PC-9 (cell line): ENCODE measurements at places on chromosomes 5 and 9.
A peak's percentile ranks its signal among the peaks of the same experiment; 100 is the strongest.

DNA sequence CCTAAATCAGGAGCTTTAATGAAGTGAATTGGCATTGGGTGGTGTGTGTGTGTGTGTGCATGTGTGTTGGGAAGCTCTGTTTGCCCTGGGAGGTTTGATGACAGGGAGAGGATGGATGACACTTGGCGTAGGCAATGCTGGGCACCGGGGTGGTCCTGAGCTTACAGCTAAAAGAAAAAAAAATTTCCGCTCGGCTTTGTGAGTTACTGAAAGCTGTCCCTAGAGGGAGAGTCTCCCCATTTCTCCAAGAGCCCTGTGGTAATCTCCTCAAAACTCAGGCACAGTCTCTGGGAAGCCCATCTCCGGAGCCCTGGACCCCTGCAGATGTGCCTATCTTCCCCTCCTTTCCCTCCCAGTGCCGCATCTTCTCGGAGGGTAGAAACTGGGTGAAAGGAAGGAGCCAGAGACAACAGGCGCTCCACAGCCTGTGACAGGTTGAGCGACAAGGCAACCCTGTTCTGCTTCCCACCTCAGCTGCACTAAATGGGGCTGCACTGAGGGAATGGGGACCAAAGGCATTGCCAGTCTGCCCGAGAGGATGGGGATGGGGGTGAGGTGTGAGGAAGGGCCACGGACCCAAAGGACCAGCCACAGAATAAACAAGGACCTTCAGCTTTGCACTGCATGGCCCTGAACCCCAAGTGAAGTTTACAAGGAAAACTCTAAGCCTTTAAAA is 35.8 kb upstream of the TIFAB start:
- H3K4me3 ChIP-seq: 0 out of 2 replicates have a peak overlapping the region, but pooled peaks have one; percentile 40
- no peak overlapping the region for H3K27ac ChIP-seq
- H3K27me3 ChIP-seq: peaks cover 44% of the 10 kb centered on the region
- DNase-seq: no peak

DNA sequence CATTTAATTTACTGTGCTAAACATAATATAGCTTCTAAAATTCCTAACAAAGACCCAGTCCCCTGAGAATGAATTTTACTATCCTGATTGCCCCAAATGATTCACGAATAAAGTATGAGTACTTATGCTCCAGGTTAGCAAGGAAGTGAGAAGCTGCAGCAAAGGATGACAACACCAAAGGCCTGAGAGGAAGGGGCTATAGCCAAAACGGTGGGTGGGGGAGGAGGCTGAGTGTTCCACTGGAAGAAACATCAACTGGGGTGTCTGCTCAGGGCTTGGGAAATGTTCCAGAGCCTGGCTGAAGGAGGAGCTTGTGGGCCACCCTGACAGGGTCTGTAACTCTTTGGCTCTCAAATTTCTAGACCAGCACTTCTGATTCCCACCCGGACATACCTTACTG is 157.3 kb downstream of the ADAMTS12 start:
- H3K27ac ChIP-seq: no peak overlapping the region
- H3K4me3 ChIP-seq: no peak overlapping the region
- H3K36me3 ChIP-seq: peaks cover 5% of the 10 kb centered on the region; the same call in 1 of the 2 replicates
- no peaks in the 10 kb centered on the region for H3K27me3 ChIP-seq
- DNase-seq: no peak
- no peaks in the 10 kb centered on the region for H3K4me1 ChIP-seq

DNA sequence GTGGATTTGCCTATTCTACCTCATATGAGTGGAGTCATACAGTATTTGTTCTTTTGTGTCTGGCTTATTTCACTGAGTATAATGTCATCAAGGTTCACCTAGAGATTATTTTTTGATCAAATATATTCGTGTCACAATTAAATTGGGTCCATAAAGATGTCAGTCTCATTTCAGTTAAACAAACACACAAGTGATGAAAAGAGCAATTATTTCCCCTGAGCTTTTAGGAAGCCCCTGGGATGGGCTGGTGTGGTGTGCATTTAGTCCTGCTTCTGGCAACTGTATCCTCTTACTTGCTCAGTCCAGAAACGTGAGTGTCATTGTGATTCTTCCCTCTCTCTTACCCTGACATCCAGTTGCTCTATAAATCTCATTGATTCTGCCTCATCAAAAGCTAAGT is 52.8 kb upstream of the CARTPT start:
- H3K27ac ChIP-seq: no peak overlapping the region
- no peaks in the 10 kb centered on the region for H3K27me3 ChIP-seq
- no peak for DNase-seq
- no peaks in the 10 kb centered on the region for H3K36me3 ChIP-seq
- no peak overlapping the region for H3K4me3 ChIP-seq

DNA sequence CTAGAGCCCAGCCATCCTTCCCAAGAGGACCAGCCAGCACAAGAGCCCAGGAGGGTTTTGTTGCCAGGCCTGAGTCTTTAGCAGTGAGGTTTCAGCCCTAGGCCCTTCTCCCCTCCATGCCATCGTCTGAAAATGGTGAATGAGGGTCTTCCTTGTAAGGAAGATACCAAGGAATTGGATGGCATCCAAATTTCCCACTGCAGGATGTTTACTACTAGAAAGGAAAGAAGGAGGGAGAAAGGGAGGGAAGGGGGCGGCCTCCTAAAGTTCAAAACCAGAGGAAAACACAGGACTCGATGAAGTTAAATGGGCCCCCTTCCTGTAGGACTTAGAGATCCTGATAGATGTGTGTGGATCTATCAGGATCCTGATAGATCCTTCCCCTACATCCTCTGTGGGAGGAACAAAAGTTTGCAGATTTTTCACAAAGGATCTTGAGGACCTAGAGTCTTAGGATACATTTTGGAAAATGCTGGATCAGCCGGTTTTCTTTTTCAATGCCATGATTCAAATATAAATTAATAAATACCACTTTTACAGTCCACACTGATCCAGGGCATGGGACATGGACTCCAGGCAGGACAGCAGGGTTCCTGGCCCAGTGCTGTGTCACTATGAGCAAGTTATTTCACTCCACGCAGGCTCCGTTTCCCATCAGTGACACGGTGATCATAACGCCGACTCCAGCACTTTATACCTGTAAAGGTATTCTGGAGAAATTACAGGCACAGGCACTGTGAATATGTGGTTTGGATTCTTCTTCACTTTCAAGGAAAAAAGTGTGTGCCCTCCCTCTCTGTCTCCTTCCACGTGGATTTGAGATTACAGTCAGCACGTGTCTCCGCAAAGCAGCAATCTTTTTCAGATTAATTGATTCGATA is 40.9 kb downstream of the C5orf15 start:
- H3K4me3 ChIP-seq: no peak overlapping the region
- no peak for DNase-seq
- H3K27ac ChIP-seq: peak overlapping the region; percentile 9; the same call in 1 of the 2 replicates
- H3K4me1 ChIP-seq: peaks cover 44% of the 10 kb centered on the region

DNA sequence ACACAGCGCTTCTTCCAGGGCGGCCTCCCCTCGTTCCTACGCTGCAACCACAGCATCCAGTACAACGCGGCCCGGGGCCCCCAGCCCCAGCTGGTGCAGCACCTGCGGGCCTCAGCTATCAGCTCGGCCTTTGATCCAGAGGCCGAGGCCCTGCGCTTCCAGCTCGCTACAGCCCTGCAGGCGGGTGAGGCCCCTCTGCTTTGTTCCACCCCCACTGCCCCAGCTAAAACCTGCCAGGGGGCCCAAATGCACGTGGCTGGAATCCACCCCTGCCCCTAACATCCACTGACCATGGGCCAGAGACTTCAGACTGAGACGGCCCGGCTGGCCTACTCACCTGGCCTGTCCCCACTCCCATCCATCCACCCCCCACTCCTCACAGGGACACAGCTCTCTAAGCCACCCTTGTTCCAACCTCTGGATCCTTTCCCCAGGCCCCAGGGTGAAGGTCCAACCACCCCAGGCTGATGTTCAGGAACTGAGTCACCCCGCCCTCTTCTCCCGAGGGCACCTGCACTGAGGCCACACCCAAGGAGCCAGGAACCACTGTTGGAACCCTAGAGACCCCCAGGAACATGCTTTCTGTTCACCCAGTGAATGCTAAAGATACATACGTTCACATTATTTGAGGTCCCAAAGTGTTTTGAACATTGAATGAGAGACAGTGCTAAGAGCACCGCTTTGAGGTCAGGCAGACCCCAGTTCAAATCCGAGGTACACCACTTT is 18.9 kb upstream of the ASS1 start:
- no peaks in the 10 kb centered on the region for H3K36me3 ChIP-seq
- DNase-seq: no peak
- no peaks in the 10 kb centered on the region for H3K27me3 ChIP-seq
- H3K4me3 ChIP-seq: no peak overlapping the region

DNA sequence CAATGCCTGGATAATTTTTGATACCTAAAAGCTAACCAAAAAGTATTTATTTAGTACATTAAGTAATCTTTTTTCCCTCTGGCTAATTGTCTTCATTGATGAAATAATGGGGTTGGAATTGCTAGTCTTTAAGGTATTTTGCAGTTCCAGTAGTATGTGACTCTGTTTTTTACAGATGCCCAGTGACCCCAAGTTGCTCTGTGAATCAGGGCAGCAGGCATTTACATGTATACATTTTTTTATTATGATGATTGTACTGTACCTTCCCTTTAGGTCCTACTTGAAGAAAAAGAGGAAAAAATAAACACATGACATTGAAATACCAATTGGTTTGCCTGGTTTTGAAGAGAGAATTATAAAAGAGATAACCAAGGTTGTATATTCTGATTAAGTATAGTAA is 385.5 kb downstream of the ADGRV1 start:
- H3K36me3 ChIP-seq: no peaks in the 10 kb centered on the region
- DNase-seq: no peak
- no peak overlapping the region for H3K4me3 ChIP-seq
- H3K4me1 ChIP-seq: no peaks in the 10 kb centered on the region

- H3K36me3 ChIP-seq: no peaks in the 10 kb centered on the region
- no peaks in the 10 kb centered on the region for H3K27me3 ChIP-seq
- H3K4me1 ChIP-seq: no peaks in the 10 kb centered on the region
- no peak for DNase-seq
Measured at GRCh38 chr5:99068944-99069650, 140.3 kb upstream of the CHD1 start.

DNA sequence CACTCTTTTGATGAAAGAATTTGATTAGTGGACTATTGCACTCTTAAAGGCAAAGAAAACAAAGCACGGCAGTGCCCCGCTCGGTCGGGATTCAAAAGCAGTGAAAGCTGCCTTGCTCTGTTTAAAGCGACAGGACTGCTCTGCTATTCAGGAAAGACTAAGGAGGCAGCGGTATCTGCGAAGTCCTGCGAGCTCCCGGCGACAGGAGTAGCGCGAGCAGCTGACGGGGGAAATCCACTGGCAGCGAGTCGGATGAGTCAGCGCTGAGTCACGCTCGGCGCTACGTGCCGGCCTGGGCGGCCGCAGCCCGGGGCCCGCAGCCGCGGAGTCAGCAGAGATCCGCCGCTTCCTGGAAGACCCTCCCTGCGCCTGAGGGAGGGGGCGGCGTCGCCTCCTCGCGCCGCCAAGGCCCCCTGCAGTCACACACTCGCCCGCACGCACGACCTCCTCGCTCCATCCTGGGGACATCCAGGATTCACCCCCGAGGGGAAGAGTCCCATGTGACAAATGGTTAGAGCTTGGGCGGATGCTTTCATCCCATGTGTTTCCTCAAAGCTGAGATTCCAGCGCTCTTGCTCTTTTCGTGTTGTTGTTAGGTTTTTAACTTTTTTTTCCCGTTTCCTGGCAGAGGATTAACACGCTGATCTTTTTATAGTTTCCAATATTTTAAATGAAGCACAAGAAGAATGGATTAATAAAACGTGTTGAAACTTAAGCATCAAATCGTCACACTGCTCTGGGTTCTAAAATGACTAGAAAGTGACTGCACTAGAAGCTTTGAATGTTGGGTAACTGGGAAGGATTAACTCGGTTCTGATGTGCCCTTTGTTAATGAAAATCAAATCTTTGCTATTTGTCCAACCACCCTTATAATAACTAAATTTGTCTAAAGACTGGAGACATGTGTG is 102.5 kb downstream of the ARRDC3 start:
- peak overlapping the region; percentile 97 for H3K27ac ChIP-seq
- no peaks in the 10 kb centered on the region for H3K27me3 ChIP-seq
- no peaks in the 10 kb centered on the region for H3K36me3 ChIP-seq
- H3K4me1 ChIP-seq: peaks cover 60% of the 10 kb centered on the region

GRCh38 chr9:104094534-104095015 is 466 bp downstream of the SMC2 start:
- no peak for DNase-seq
- H3K27ac ChIP-seq: peak overlapping the region; percentile 85
- peak overlapping the region; percentile 71 for H3K4me3 ChIP-seq
- peaks cover 22% of the 10 kb centered on the region for H3K4me1 ChIP-seq
- no peaks in the 10 kb centered on the region for H3K27me3 ChIP-seq

GRCh38 chr9:93951655-93952118 is 3.5 kb downstream of the BARX1 start:
- no peaks in the 10 kb centered on the region for H3K4me1 ChIP-seq
- H3K36me3 ChIP-seq: no peaks in the 10 kb centered on the region
- no peak overlapping the region for H3K27ac ChIP-seq
- no peak for DNase-seq
- H3K27me3 ChIP-seq: peaks cover 23% of the 10 kb centered on the region

GRCh38 chr5:30968971-30969370 is 224.5 kb upstream of the CDH6 start:
- no peaks in the 10 kb centered on the region for H3K27me3 ChIP-seq
- DNase-seq: no peak
- no peaks in the 10 kb centered on the region for H3K36me3 ChIP-seq
- no peak overlapping the region for H3K4me3 ChIP-seq
- H3K27ac ChIP-seq: no peak overlapping the region

DNA sequence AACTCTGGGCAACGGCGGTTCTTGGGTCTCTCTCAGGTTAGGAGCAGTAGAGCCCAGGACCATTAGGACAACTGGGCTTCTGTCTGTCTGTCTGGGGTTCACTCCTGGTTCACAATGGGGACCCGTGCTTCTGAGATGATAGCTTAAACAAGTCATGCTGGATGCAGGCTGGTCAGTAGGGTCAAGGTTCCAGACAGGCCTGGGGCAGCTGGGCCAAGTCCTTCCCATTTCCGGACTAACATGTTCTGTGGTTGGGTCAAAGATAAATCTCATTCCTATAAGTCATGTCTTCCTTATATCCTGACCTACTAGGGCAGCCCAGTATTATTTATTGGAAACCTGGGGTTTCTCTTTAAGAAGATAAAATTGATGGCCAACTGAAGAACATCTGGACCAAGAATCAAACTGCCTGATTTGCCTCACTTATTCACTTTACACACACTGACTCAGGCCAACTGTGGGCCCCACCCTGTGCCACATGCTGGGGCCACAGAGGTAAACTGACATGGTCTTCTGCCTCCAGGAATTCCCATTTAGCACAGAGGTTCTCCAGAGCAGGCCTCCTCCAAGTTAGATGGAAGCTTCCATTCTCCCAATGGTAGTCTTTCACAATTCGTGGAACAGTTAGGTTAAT is 8.3 kb downstream of the HDHD3 start:
- no peak for DNase-seq
- H3K36me3 ChIP-seq: no peaks in the 10 kb centered on the region
- no peak overlapping the region for H3K27ac ChIP-seq
- no peaks in the 10 kb centered on the region for H3K4me1 ChIP-seq
- H3K4me3 ChIP-seq: no peak overlapping the region
